ENCODE measurements at places on chromosomes 11 and 22. TPM values are rescaled to one million over a fixed set of nuclear protein-coding genes. Genes with fewer than 3 reads are reported as not detected.
A peak's percentile ranks its signal among the peaks of the same experiment; 100 is the strongest.

- DNase-seq = no peak
Measured at GRCh38 chr11:74347381-74347780, 35.9 kb upstream of the P4HA3 start.

DNA sequence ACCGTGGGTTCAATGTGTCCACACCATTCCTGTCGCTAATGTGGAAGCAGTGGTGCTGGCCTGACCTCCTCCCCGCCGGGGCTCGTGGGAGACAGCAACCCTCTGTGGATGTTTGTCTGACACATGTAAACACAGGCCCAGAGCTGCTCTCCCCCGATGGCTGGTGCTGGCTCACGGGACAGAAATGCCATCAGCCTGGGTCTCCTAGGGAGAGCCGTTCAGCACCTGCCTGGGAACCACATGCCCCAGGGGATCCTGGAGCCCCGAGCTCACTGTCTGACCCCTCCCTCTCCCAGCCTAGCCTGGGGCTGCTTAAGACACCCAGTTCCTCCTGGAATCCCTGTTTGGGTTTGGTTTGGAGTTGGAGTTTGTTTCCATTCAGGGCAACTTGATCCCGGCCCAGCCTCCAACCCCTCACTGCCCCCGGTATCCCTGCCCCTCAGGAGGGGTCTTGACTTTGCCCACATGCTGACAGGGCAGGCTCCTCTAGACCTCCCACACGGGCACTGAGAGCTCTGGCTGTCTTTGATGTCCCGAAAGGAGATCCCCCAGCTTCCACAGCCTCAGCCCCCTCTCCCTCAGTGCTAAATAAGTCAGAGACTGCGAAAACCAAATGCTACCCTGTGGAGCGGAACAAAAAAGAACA lies 50.9 kb upstream of the WNT11 start:
- DNase-seq = no peak

BCO2 gene
- 3.2 TPM for polyA plus RNA-seq

- DNase-seq = peak; percentile 79
Measured at GRCh38 chr11:2899080-2899783, 13.7 kb upstream of the CDKN1C start.

DNA sequence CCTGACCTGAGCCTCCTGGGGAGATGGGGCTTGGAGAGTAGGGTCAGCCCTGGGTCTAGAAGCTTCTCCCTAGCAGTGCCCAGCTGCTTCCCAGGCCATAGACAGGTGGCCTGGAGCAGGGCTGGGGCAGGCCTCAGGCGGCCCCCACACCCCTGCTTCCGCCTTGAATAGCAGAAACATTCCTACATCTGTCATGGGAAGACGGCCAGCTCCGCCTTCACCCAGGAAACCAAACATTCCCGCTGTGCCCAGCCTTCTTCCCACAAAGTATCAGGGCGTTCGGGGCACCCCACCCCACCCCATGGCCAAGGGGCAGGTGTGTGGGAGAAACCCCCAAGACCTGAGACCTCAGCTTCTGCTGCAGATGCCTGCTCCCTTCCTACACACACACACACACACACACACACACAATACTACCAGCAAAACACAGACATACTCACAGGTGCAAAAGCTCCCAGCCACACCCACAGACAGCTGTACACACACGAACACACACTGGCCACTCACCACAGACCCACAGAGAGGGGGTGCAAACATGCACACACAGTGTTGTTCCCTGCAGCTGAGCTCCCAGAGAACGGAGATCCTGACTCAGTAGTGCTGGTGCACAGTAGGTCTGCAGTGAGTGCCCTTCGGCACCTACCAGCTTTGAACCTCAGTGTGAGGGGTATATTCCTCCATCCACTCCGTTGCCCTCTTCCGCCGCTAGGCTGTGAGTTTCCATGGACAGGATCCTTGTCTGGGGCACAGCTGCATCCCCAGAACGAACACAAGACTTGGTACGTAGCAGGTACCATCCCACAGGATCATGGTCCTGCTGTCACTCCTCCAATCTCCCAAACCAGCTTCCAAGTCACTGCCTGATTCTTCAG lies 37.4 kb downstream of the PDGFB start:
- peak; percentile 58 for DNase-seq

DNA sequence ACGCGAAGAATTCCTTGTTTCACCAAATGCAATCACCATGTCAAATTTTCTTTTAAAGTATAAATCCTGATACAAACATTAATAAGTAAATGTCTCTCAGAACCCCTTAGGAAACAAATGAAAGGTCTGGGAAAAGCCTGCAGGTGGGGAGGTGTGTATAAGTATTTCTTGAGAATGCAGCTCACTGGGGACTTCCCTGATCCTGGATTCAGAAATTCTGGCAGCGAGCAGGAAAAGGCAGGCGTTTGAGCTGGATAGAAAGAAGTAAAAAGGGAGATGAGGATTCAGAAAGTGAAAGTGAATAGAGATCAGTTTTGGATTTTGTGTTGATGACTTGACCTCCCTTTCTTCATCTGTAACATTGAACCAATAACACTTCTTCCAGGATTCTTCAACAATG lies 68.3 kb upstream of the CTSC start:
- DNase-seq = no peak

DNA sequence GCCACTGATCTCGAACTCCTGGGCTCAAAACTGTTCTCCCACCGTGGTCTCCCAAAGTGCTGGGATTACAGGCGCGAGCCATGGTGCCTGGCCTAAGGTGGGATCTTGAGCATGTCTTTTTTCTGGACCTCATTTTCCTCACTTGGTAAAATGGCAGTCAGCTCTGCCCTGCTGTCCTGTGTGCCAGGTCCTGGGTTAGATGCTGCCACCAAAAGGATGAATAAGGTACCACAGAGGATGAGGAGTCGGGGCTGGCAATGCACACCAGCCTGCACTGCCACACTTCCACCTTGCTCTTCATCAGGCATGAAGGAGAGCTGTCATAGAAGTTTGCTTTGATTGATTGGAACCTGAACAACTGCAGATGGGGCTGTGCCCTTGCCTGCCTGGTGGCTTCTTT lies 32.3 kb downstream of the ACO2 start:
- no peak for DNase-seq
